ENCODE measurements at places on chromosomes 3 and 15.

- no peak for DNase-seq
These were observed 89.5 kb downstream of the HES1 start for GRCh38 chr3:194225418-194225812.

DNA sequence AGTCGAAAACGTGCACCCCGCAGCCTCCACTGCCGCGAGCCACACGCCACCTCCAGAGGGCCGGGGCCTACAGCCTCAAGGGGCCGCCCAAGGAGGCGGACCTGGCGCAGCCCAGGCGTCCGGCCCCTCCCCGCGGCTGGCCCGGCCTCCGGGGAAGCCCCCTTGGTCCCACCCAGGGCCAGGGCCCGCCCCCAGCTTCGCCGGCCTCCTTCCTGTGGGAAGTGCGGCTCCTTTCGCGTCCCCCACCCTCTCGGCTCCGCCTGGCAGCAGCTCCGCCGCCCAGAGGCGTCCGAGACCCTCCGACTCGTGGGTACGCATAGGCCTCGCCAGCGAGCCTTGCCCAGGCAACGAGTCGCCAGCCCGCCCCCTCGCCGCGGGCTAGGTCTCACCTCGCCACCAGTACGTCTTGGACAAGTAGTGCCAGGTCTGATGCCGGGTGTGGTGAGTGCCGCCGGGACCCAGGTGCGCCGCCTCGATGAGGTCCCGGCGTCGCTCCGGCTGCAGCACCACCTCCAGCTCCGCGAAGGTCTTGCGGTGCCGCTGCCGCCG, 642 bp downstream of the ZBTB11 start:
- peak; percentile 95 for DNase-seq

DNA sequence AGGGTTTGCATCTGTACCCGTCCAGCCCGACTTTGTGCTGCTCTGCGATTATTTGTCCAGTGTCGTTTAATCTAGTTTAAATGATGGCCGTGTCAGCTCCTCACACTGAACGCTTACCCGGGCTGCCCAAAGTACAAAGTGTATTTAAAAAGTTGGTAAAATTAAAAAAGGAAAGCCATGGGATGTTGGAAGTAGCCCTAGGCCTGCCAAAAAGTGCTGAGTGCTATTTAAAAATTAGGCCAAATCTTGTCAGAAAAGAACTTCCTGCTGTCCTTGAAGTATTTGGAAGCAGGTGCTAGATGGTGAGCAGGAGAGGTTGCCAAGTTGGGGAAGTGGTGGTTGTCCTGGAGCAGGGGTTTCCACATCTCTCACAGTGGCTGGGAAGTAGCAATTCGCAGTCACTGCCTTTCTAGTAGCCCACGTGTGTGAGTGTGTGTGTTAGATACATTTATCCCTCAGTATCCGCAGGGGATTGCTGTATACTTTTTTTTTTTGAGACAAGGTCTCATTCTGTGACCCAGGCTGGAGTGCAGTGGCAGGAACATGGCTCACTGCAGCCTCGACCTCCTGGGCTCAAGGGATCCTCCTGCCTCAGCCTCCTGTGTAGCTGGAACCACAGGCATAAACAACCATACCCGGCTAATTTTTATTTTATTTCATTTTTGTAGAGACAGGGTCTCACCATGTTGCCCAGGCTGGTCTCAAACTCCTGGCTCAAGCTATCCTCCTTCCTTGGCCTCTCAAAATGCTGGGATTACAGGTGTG, 664 bp downstream of the PPCDC start:
- peak; percentile 60 for DNase-seq

DNA sequence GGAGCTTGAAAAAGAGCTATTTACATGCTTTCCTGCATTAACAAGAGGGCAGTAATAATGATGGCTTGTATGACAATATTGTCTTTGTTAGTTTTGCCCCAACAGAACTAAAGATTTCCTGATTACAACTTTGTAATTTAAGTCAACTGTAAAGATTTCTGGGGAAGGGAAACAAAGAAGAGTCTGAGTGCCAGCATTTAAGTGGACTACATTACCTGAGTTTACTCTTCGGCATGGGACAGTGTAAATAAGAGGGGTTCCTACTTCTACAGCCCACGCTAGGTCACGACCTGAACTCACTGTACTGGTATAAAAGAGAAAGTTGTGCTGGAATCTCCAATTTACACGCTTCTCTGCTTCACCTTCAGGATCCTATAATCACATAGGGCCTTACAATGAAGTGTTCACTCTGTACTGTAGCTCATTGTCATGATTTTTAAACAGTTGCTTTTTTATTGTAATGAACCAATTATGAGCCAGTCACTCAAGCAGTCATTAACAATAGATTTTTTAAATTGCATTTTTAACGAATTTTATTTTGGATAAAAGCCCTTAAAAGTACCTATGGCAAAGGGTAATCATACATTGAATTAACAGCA, 39.6 kb downstream of the DPH6 start:
- DNase-seq, result no peak

DNA sequence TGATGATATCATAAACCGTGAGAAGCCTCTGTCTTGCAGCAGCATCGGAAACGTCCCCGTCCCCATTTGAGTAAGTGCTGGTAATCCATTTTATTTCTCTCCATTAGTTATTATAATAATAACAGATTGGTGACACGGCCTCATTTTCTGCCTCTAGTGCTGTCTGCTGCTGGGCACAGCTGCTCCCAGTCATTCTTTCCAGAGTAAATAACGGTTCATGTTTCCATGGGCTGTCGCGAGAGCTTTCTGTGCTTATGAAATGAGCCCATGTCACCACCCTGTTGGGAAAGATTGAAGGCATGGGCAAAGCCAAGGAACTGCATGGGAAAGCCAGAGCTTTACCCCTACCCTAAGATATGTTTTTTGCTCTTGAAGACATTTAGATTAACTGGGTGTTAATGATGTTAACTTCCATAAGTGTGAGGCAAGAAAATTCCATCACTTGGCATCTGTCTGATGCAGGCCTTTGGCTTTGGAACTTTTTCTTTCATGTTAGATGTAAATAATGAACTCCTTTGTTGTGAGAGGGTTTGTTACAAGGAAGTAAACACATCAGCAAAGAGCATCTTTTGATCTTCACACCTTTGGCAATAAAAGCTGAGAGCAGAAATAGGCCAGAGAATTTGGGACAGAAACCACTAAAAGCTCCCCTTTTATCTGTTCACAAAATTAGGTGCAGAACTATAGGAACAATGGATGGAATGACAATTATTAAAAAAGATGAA, 141.8 kb downstream of the FILIP1L start:
- DNase-seq, result no peak

- no peak for DNase-seq
These were observed 67.3 kb upstream of the EIF1B start for GRCh38 chr3:40242216-40242615.

DNA sequence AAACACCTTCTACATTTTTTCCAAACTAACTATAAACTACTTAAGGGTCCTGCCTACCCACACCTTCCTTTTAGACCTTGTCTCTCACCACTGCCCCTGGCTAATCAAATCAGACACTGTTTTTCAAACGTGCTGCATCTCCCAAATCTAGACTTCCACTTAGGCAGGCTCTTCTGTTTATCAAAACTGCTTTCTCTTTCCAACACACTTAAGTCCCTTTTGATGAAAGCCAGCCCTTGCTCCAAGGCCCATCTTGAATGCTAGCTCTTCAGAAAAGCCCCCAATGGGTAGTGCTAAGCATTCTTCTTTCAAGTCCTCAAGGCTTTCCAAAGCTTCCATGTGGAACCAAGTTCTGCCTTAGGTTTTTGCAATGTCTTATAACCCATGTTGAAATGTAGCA, 888.3 kb downstream of the TUSC7 start:
- DNase-seq, result no peak

DNA sequence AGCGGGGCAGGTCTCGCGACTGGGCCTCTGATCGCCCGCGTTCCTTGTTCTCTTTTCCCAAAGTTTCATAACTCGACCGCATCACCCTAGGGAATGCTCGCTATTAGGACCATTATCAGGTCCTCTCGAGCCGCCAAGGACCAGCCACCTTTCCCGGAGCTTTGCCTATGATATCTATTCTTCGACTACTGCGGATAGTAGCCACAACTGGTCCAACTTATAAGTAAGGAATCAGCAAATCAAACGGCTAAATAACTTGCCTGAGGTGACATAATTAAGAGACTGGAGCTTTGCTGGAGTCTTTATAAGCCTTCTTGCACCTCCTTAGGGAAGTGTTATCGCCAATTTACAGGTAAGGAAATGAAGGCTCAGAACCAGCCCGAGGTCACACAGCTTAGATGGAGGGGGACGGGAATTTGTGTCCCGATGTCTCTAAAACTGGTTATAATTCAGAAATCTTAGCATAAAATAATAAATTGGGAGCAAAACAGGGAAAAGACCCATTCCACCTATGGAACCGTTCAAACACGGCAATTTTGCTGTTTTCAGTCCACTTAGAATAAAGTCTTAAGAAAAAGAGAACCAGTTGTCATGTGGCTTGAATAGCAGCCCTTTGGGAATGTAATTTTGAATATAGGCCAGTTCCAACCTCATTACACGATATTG, 479 bp upstream of the PLD1 start:
- no peak for DNase-seq

DNA sequence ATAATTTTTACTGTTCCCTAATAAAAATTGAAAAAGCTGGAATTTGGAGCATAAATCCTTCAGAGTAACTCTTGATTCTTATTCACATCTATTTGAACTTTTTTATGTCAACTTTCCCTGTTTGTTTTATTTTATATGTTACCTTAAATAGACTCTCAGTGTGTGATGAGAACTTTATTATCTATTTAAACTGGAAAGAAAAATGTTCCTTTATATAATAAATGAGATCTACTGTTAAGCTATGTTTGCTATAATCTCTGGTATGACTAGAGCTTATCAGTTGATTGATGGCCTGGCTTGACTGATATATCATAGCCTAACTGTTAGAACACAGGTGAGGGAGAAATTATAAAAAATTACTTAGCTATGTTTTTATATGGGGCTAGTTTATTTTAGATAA, 330.6 kb upstream of the EPHA6 start:
- DNase-seq, result no peak

DNA sequence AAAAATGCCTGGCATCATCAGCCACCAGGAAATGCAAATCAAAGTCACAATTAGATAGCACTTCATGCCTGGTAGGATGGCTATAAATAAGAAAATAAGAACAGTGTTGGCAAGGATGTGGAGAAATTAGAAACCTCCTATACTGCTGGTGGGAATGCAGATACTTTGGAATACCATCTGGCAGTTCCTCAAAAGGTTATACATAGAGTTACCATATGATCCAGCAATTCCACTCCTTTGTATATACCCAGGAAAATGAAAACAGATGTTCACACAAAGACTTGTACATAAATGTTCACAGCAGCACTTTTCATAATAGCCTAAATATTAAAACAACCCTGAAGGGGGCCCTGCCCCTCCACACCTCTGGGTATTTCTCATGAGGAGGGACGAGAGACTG, 13.7 kb downstream of the ACSBG1 start:
- no peak for DNase-seq

DNA sequence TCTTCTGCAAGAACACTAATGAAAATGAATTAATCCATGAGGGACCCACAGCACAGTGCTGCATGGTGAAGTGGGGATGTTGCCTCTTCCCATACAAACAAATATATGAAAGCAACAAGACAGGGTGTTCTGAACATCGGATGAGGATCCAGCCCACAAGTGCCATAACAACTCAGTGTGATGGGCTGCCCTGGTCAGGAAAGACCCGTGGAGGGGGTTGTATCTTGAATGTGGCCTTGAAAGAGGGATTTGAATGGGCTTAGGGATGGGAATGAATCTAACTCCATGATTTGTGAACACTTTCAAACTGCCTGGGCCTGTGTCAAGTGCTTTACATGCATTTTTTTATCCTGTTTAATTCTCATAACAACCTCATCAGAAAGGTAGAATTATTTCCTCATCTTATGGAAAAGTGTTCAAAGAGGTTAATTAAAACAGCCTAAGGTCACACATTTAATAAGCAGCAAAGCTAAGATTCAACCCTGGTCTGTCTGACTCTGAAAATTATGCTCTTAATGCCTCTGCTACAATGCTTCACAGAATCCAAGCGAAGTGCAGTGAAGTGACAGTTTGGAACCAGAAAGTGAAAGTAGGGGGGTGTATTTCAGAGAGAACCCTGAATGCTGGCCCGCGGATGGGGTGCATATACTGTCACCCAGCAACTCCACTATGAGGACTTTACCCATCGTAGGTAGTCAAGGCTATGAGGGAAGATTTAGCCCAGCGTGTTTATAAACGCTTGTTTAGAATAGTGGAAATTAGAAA, 65.6 kb upstream of the HEG1 start:
- DNase-seq, result no peak

DNA sequence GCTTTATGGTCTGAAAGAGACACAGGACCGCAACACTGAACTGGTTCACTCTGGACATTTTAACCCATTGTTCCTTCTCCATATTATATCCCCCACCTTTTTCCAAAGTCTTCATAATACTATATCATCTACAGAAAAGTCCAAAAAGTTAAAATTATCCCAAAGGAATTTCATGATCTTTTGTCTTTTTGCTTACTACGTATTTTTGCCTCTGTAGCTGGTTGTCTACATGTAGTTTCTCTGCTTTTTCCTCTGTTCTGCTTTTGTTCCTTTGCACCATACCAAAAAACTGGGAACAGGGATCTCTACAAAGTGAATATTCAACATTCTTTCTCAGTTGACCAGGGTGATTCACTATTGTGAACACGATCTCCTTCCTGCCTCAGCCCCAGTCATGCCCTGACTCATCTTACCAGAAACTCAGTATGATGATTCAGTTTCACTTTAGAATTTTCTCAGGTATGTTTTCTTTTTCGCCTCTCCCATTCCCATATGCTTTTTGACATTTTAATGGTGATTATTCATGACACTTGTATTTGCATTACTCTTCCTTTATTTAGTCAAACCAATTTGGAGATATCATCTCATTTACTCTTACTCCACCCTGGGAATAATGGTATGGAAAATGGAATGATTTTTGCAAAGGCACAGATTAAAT, 14.5 kb downstream of the EMC4 start:
- no peak for DNase-seq

- DNase-seq, result no peak
These were observed 19.5 kb downstream of the SIAH2 start for GRCh38 chr3:150743508-150743907.

DNA sequence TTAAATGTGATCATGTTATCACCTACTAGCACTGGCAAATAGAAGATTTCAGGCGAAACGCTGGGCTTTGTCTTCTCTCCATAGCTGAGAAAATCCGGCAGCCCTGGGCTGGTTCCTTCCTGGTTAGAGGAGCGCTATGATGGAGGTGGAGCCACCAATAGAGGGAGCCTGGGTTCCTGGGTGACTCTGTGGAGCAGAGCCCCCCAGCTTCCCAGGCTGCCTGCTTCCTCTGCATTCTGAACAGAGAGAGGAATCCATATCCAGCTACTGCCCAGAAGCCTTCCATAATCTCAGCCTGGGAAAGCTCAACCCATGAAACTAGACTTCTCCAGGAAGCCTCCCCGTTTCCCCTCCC, 32.6 kb upstream of the IQSEC1 start:
- DNase-seq, result no peak

GRCh38 chr3:187161556-187161955, 22.3 kb upstream of the RPL39L start:
- no peak for DNase-seq

- no peak for DNase-seq
These were observed 84.1 kb downstream of the PPCDC start for GRCh38 chr15:75107516-75107907.
